Activated naive CD8-positive, alpha-beta T cell treated with anti-CD3 and anti-CD28 coated beads, Interleukin-2, amount 50 U/mL, for 24 hours (primary cell): ENCODE measurements at places on chromosomes 6 and 20.

- H3K27ac ChIP-seq = no peak overlapping the region
- H3K4me3 ChIP-seq = no peak overlapping the region
- H3K4me1 ChIP-seq = no peaks in the 10 kb centered on the region
- no peak for DNase-seq
Measured at GRCh38 chr6:54248319-54248718, 59.9 kb upstream of the TINAG start.

- H3K27me3 ChIP-seq = peaks cover 47% of the 10 kb centered on the region
- H3K4me1 ChIP-seq = peaks cover 4% of the 10 kb centered on the region
- H3K36me3 ChIP-seq = no peaks in the 10 kb centered on the region
- H3K4me3 ChIP-seq = no peak overlapping the region
- DNase-seq = no peak
Measured at GRCh38 chr6:41413250-41413649, 77.8 kb downstream of the NCR2 start.

- no peak overlapping the region for H3K4me3 ChIP-seq
- H3K27ac ChIP-seq = no peak overlapping the region
- peaks cover 5% of the 10 kb centered on the region for H3K27me3 ChIP-seq
- DNase-seq = no peak
- H3K36me3 ChIP-seq = no peaks in the 10 kb centered on the region
Measured at GRCh38 chr6:87053312-87053711, 41.6 kb downstream of the CGA start.

- no peak overlapping the region for H3K27ac ChIP-seq
- H3K4me3 ChIP-seq = no peak overlapping the region
- H3K36me3 ChIP-seq = no peaks in the 10 kb centered on the region
- H3K4me1 ChIP-seq = peaks cover 35% of the 10 kb centered on the region
- DNase-seq = no peak
Measured at GRCh38 chr6:36728289-36729160, 30.9 kb downstream of the RAB44 start.

- H3K27me3 ChIP-seq = peaks cover 1% of the 10 kb centered on the region
- no peak for DNase-seq
- H3K27ac ChIP-seq = peak overlapping the region; percentile 96
- H3K4me3 ChIP-seq = peak overlapping the region; percentile 87
- H3K4me1 ChIP-seq = peaks cover 44% of the 10 kb centered on the region
Measured at GRCh38 chr6:70667256-70667710, 400 bp upstream of the SMAP1 start.

DNA sequence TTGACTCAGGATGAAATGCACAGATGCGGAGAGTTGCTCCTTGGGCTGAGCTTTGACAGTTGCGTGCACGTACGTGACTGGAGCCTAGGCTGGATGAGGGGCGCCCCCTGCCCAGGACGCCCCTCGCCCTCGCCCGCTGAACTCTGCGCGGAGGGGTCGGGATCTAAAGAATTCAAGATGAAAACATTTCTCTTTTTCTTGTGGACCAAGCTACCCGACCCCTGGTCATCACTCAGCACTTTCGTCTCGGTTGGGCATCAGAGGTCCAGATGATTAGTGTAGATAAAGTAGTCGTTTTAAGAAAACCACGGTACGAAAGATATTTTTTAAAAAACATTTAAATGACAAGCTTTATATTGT, 700 bp downstream of the DTD1 start:
- peak; percentile 14 for DNase-seq
- no peaks in the 10 kb centered on the region for H3K36me3 ChIP-seq
- peaks cover 23% of the 10 kb centered on the region for H3K4me1 ChIP-seq
- peak overlapping the region; percentile 77 for H3K27ac ChIP-seq

- H3K27me3 ChIP-seq = peaks cover 46% of the 10 kb centered on the region
- H3K4me1 ChIP-seq = peaks cover 16% of the 10 kb centered on the region
Measured at GRCh38 chr6:121439926-121440325, 4.5 kb downstream of the GJA1 start.

GRCh38 chr20:58025233-58025632, 203.2 kb downstream of the ANKRD60 start:
- H3K4me3 ChIP-seq = no peak overlapping the region
- DNase-seq = no peak
- H3K4me1 ChIP-seq = no peaks in the 10 kb centered on the region
- no peak overlapping the region for H3K27ac ChIP-seq

DNA sequence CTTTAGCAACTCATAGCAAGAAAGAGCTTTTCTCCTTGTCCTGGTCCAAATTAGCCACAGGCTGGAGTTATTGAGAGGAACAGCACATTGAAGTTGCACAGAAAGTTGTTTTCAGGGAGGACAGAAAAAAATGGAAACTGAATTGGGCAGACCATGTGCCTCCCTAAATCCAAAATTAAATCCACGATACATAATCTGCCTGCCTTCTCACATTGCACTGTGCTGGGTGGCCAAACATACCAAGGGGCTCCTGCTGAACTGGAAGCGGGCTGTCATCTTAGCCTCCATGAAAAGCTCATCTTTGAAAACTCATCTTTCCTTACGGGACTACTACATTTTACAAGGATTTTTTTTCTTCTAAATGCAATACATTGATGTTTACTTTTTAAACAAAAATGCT, 59.9 kb downstream of the TNFAIP3 start:
- H3K4me1 ChIP-seq = peaks cover 84% of the 10 kb centered on the region
- H3K4me3 ChIP-seq = peak overlapping the region; percentile 73
- H3K27me3 ChIP-seq = no peaks in the 10 kb centered on the region
- no peak for DNase-seq
- H3K27ac ChIP-seq = peak overlapping the region; percentile 99

- peaks cover 25% of the 10 kb centered on the region for H3K36me3 ChIP-seq
- peaks cover 66% of the 10 kb centered on the region for H3K4me1 ChIP-seq
- peak overlapping the region; percentile 89 for H3K4me3 ChIP-seq
Measured at GRCh38 chr6:119348748-119349360, 707 bp downstream of the MAN1A1 start.

DNA sequence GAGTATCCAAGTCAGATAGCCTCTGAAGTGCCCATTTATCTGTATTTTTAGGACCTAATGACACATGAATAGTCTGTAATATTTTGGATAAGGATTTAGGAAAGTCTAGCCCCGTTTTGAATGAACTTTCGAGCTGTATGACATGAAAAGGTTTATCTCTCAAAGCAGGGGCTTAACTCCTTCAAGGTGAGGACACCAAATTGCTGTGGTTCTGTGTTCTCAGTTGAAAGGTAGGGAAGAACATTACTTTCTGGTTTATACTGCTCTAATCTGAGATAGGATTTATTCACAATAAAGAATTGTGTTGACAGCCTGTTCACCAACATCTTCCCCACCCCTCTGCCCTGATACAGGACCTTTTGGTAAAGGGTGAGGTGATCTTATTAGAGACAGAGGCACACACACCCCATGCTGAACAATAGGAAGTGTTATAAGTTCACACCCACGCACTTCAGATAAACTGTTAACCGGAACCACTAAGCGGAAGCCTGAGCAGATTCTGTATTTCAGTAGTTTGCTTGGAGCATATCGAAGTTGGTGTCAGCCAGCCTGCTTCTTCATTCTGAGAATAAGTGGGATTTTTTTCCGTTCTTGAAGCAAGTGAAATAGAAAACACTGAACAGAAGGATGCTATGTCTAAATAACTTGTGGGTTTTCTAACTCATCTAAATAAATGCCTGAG, 223.3 kb downstream of the TMEM242 start:
- no peaks in the 10 kb centered on the region for H3K27me3 ChIP-seq
- DNase-seq = peak; percentile 33
- peaks cover 5% of the 10 kb centered on the region for H3K36me3 ChIP-seq
- H3K4me3 ChIP-seq = peak overlapping the region; percentile 52
- peak overlapping the region; percentile 89 for H3K27ac ChIP-seq
- H3K4me1 ChIP-seq = peaks cover 45% of the 10 kb centered on the region

GRCh38 chr20:62659488-62660239, 17.4 kb downstream of the SLCO4A1 start:
- H3K4me1 ChIP-seq = no peaks in the 10 kb centered on the region
- H3K27ac ChIP-seq = no peak overlapping the region
- H3K36me3 ChIP-seq = peaks cover 10% of the 10 kb centered on the region

GRCh38 chr20:40494248-40494647, 194.8 kb downstream of the MAFB start:
- no peak overlapping the region for H3K27ac ChIP-seq
- no peak overlapping the region for H3K4me3 ChIP-seq
- H3K4me1 ChIP-seq = peaks cover 7% of the 10 kb centered on the region
- DNase-seq = no peak
- no peaks in the 10 kb centered on the region for H3K36me3 ChIP-seq

DNA sequence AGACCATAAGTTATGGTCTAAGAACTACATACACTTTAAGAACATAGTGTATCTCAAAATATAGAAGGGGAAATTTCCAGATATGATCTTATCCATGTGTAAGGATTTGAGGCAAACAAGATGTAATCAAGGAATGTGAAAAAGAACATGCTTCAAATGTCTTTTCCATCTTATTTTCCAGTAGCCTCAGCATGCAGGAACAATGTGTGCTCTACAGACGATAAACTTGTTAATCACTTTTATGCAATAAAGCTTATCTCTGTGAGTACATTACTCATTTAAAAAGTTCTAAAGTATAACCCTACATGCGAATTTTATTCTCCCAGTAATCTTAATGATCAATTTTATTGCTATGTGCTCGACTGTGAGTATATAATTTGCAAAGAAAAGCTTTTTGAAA, 185.2 kb downstream of the ALDH8A1 start:
- no peak overlapping the region for H3K27ac ChIP-seq
- H3K27me3 ChIP-seq = peaks cover 7% of the 10 kb centered on the region
- H3K4me1 ChIP-seq = no peaks in the 10 kb centered on the region
